ENCODE measurements at places on chromosomes 2 and 18. TPM values are rescaled to one million over a fixed set of nuclear protein-coding genes. Genes with fewer than 3 reads are reported as not detected.

GRHL1 gene
- 0.36 TPM for total RNA-seq

CLEC4F gene
- total RNA-seq = not detected

RBBP8 gene
- 19.6 TPM for total RNA-seq

ANKRD62 gene
- total RNA-seq = not detected

LGALSL gene
- 3.1 TPM for total RNA-seq

SLC35F5 gene
- 169 TPM for total RNA-seq

LYG2 gene
- total RNA-seq = not detected

BAZ2B gene
- 54.6 TPM for total RNA-seq

KCTD1 gene
- 14.0 TPM for total RNA-seq

IL1B gene
- total RNA-seq = 0.36 TPM

CXCR1 gene
- total RNA-seq = not detected

INHA gene
- not detected for total RNA-seq

DSC3 gene
- total RNA-seq = 0.24 TPM

SERPINB3 gene
- not detected for total RNA-seq

COL4A3 gene
- total RNA-seq = not detected

MBP gene
- total RNA-seq = 13.2 TPM

POMC gene
- not detected for total RNA-seq

AMER3 gene
- total RNA-seq = not detected

PFN4 gene
- total RNA-seq = 0.16 TPM

DPP4 gene
- total RNA-seq = 41.2 TPM

FARSB gene
- 17.0 TPM for total RNA-seq

COL5A2 gene
- 1,022 TPM for total RNA-seq

ITM2C gene
- 104 TPM for total RNA-seq

FTCDNL1 gene
- total RNA-seq = 0.73 TPM

TOGARAM2 gene
- under 0.01 TPM for total RNA-seq

TRIM54 gene
- not detected for total RNA-seq

CNRIP1 gene
- total RNA-seq = 27.4 TPM

PROKR1 gene
- not detected for total RNA-seq

CD28 gene
- not detected for total RNA-seq

ANKRD23 gene
- 2.9 TPM for total RNA-seq
